ENCODE measurements at places on chromosomes 13 and 19. TPM values are rescaled to one million over a fixed set of nuclear protein-coding genes. Genes with fewer than 3 reads are reported as not detected.
A peak's percentile ranks its signal among the peaks of the same experiment; 100 is the strongest.

The MBD3L3 gene
- not detected for total RNA-seq

DNA sequence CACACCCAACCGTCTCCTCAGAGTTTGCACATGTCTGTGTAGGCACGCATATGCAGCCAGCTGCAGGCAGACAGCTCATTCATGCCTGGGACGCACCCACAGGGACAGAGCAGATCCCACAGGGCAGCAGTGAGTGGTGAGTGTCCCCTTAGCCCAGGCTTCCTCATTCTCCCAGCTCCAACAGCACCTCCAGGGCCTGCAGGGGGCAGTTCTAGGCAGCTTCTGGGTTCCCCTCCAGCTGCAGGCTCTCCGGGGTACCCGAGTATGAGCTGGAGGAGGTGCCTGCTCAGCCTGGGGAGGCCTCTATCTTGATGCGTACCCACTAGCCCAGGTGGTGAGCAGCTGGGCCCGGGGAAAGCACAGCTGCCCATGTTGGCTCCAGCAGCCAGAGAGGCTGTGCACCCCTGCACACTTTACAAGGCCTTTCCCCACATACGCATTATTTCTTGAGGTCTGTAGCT, 1.3 kb upstream of the SHANK1 start:
- DNase-seq: no peak

DNA sequence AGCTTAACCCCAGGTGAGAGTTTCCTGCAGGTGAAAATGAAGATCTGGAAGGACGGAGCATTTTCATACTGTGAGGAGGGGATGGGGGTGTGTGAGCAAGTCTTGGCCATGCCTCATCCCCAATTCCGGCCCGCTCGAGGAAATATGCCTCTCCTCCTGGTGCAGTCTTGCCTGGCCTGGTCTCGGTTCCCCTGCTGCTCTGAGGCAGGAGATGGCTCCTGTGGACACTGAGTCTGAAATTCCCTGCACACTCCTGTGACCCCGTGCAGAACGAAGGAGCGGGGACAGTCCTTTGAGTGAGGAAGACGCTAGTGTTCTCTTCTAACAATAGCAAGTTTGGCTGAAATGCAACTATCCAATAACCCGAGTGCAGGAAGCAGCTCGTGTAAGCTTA, 329 bp upstream of the ZNF439 start:
- DNase-seq: no peak

The ZNF486 gene
- total RNA-seq: 13.1 TPM

The ZFP30 gene
- 9.7 TPM for total RNA-seq

GRCh38 chr13:79228972-79229371, 177.1 kb downstream of the RBM26 start:
- no peak for DNase-seq

The DLEU7 gene
- not detected for total RNA-seq

The TMPRSS9 gene
- not detected for total RNA-seq

The CCDC194 gene
- 0.78 TPM for total RNA-seq

GRCh38 chr13:64992314-64992713, 2237.8 kb downstream of the PCDH9 start:
- no peak for DNase-seq

The C5AR1 gene
- total RNA-seq: 2.2 TPM

GRCh38 chr13:109615721-109616420, 170.5 kb downstream of the IRS2 start:
- DNase-seq: no peak

The ICAM5 gene
- 5.3 TPM for total RNA-seq

DNA sequence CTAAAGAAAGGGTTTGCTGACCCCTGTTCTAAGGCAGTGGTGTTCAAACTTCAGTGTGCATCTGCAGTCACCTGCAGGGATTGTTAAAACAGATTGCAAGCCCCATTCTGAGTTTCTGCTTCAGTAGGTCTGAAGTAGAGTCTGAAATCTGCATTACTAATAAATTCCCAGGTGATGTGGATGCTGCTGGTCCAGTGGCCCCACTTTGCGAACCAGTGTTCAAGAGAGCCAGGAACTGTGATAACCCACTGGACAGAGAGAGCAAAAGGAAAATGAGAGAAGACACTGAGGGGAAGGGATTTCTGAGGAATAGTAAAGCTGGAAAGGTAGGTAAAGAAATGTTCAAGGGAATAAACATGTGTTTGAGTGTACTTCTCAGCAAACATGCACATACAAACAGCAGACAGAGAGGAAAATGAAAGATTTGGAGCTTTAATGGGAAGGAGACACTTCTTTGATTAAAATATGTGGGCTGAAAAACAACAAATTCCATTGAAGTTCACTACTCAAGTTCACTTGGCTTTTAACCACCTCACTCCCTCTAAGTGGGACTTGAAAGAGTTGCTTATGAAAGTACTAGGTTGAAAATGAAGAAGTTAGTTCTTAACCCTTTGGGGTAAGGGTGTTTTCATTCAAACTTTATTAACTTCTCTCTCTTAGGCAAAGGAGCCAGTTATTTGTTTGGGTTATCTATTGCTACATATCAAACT, 26.4 kb upstream of the FAM216B start:
- no peak for DNase-seq

- peak; percentile 51 for DNase-seq
Measured at GRCh38 chr19:54473071-54473891, at the start of gene CDC42EP5. TSS of gene CDC42EP5 (minus strand) at chr19:54473296. CDS start at chr19:54465547, 7,749 bp downstream.

The LMTK3 gene
- total RNA-seq: 4.0 TPM

The RAB20 gene
- total RNA-seq: 10.3 TPM

The RDH8 gene
- total RNA-seq: not detected

The PGLYRP1 gene
- not detected for total RNA-seq

The SERPINE3 gene
- not detected for total RNA-seq
